ENCODE measurements at places on chromosomes 4 and X.
A peak's percentile ranks its signal among the peaks of the same experiment; 100 is the strongest.

GRCh38 chr4:33841120-33841519, 2403.2 kb downstream of the ARAP2 start:
- no peak for DNase-seq

DNA sequence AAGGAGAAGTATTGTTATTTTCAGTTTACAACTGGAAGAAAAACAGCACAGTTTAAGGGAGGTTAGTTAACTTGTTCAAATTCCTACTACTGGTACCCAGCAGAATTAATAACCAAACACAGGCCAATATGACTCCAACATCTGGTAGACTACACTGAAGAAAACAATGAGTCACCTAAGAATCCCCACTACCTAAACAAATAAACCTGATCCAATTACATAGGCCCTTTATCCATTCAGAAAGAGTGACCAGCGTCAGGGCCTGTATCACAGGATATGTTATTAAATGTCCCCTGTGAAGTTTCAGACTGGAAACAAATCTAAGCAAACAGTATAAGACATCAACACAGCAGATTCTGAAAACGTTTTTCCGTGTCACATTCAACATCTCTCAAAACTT, 492.5 kb upstream of the INTU start:
- DNase-seq = no peak

- peak; percentile 74 for DNase-seq
Observed at GRCh38 chrX:16826207-16826606, 39.9 kb downstream of the TXLNG start.

DNA sequence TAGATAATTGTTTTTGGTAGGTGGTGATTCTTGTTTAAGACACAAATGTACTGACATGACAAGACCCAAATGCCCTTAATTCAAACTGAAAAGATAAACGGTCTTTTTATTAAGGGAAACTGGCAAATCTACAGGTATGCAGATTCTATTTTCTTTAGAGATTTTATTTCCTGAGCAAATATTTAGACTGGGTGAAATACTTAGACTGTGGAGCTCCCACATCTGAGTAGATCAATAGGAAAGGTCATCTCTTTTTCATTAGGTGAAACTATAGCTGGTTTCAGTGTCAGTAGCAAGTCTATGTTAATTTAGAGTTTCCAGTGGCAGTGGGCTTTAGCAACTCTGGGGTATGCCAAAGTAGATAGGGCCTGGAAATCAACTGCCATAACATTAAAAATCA, 446.7 kb downstream of the FSTL5 start:
- DNase-seq = no peak

DNA sequence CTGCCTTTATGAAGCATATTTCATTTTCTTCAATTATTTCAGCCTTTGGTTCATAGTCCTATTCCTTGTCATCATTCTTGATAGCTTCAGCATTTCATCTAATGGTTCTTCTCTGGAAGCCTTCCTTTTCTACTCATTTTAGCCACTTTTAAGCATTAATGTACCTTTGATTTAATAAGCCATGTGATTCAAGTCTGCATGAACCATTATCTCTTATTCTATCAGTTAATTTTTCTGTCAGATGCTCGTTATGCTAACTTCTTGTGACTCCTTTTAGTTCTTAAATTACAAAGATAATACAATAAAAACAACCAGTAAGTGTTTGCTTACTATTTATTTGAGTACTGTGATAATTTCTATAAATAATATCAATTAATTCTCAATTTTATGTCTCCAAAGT, 210.1 kb upstream of the MAB21L2 start:
- no peak for DNase-seq

- DNase-seq = no peak
Observed at GRCh38 chrX:11702420-11702819, 36.7 kb upstream of the ARHGAP6 start.

DNA sequence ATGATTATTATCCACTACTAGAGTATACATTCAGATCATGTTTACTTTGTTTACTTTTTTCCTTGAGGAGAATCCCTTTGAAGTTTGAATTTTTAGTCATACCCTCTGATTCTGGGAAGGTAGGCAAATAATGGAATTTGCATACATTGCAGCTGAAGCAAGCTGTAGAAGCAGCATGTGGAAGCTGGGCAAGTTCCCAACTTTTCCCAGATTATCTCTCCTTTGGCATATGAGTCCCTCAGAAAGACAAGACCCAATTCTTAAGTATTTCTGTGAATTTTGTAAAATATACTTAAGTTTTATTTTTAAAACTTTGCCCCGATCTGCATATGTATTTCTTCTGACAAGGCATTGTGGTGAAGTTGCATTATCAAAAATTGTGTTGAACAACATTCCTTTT, 94.9 kb downstream of the CNKSR2 start:
- DNase-seq = no peak

DNA sequence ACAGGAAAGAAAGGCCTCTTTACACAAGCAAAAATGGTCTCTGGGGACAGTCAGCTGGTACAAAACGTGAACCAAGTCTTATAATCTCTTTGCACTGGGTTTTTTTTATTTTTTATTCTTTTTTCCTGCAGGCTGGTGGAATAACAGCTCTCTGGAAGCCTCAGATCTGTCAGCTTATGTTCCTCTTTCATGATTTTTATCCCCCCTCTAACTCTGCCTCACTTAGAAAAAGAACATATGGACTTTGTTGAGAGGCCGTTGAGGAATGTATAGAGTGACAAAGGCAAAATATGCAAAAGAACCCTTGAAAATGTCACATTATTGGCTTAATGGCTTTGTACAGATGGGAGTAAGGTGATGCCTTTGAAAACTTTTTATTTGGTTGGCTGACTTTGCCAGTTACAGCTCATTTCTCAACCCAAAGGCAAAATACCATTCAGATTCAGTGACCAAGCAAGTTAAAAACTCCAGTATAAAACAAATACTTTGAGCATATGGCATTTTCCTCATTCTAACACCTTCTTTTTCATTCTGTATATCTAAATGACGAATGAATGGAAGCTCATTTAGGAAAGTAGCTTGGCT, 111.1 kb downstream of the RNF150 start:
- DNase-seq = no peak

GRCh38 chrX:37872303-37872655, 24.9 kb upstream of the DYNLT3 start:
- DNase-seq = no peak

DNA sequence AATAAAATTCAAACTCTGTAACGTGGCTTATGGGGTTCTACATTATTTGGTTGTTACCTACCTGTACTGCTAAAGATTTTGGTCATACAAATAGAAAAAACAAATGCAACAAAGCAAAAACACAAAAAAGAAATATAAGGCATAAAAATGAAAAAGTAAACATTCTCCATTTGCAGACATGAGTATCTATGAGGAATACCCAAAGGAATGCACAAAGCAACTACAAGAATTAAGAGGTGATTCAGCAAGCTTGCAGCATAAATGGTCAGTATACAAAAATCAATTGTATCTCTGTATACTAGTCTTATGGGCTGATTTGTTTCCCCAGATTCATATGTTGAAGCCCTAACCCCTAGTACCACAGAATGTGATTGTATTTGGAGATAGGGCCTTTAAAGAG, 3.6 kb upstream of the PDE5A start:
- DNase-seq = no peak

GRCh38 chr4:189049682-189050081, 891.0 kb upstream of the FRG1 start:
- DNase-seq = peak; percentile 29

GRCh38 chrX:24392709-24393108, 32.3 kb downstream of the SUPT20HL1 start:
- DNase-seq = no peak

DNA sequence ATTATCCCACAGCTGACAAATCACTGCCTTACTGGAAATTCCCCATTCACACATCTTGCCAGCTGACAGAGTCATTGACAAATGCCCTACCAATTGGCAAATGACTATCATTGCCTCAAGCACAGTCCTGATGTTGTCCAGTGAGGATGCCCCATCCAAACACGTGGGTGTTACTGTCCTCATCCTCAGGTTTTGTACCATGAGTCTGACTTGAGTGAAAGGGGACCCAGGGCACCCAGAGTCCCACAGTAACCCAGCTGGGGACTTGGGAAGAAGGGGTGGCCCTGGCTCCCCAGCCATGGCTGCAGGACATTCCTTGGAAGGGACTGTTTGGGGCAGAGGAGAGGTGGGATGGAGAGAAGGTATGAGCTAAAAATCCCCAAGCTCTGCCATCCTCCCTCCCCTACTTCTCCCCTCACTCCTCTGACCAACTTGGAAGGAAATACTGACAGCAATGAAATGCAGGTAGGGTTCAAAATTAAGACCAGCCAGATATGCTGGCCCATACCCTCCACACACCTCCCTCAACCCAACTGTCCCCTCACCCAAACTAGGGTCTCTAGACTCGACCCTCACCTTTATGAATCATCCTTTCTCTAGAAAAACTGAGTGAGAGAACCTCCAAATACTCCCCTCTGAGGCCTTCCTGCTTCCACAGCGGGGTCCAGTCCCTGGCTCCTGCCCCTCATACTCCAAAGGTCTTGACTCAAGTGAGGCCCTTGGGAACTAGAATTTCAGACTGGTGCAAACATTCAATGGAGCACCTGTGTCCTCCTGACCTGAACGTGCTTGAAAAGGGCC, 5.1 kb downstream of the TIMP1 start:
- no peak for DNase-seq

- DNase-seq = no peak
Observed at GRCh38 chr4:94408549-94409374, 43.0 kb upstream of the PDLIM5 start.

GRCh38 chr4:155405059-155405458, 28.3 kb upstream of the MAP9 start:
- no peak for DNase-seq

DNA sequence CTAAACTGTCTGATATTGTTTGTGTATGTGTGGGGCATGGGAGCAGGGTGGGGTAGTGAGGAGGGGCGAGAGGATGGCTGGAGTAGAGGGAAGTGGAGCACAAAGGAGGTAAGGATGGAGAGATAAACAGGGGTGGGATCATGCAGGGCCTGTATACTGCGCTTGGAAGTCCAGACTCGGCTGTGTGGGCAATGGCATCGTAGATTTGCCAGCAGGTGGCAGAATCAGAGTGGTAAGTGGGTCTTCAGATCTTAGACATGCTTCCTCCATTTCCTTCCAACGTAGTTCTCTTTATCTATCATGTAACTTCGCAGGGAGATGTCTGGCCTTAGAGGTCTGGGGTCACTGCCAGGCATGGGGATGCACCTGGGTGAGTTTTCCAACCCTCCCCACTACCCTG, 155.5 kb downstream of the PDGFRA start:
- no peak for DNase-seq

DNA sequence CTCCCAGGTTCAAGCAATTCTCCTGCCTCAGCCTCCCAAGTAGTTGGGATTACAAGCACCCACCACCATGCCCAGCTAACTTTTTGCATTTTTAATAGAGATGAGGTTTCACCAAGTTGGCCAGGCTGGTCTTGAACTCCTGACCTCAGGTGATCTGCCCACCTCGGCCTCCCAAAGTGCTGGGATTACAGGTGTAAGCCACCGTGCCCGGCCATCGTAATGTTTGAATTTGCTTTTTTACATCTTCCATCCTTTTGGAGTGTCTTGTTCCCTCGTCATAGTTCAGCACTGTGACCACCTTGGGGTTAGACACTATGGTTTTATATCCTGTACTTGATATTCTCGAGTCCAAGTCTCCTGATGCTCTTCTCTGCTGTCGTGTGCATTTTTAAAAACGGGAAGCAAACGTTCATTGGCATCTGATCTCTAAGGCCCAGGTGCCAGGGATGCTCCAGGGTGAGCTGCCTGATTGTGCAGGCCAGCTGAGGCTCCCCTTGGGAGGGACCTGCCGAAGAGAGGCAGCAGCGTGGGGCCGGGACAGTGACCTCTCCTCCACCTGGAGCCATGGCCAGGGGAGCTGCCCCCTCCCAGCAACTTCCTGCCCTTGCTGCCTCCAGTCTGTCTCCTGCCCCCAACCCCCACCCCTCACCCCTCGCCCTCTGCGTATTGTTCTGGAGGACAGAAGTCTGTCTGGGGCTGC, 16.7 kb downstream of the DGKQ start:
- DNase-seq = no peak

- DNase-seq = no peak
Observed at GRCh38 chr4:57139783-57140182, 29.6 kb upstream of the IGFBP7 start.

DNA sequence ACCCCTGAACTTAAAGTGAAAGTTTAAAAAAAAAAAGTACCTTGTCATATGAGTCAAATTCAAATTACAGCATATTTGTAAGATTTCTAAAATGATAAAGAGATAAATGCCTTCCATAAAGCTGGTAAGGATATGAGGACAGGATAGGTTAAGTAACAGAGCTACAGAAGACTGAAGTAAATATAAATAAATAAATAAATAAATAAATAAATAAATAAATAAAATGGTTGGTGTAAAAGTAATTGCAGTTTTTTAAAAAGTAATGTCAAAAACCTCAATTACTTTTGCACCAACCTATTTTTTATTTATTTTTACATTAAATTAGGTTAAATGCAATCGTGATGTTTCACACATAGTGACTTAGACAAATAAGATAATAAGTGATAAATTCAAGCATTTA, 62.2 kb downstream of the UGT2A2 start:
- no peak for DNase-seq

- DNase-seq = no peak
Observed at GRCh38 chr4:45638641-45639040, 485.2 kb downstream of the GABRG1 start.

DNA sequence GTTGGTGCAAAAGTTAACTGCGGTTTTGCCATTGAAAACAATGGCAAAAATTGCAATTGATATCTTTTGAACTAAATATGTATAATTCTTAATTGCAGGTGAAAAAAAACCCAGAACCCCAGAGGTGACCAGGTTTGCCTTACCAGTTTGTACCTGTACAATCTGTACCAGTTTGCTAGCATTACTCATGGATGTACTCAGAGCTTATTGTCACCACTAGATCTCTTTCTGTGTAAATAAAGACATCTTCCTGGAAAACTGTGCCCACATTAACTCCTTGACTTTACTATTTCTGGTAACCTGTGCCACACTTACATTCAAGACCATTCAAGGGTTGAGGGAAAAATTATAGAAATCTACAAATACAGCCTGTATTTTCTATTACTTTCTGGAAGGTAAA, 139.7 kb downstream of the ELOVL6 start:
- no peak for DNase-seq

DNA sequence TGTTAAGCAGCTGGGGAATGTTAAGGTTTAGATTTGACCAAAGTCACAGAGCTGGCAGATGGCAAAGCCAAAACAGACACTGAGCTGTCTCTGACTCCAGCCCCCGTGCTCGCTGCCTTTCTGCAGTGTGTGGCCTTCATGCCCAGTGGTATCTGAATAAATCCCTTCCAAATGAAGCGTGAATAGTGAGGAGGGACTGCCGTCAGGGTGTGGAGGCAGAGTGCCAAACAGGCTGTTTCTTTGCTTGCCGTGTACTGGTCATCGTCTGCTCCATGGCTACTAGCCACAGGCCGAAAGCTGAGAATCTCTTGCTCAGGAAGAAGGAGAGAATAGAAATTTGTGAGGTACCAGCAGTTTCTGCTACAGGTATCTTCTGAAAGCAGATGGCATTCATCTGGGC, 19.7 kb downstream of the PRIMPOL start:
- DNase-seq = no peak
